ENCODE measurements at places on chromosomes 5 and 9. TPM values are rescaled to one million over a fixed set of nuclear protein-coding genes. Genes with fewer than 3 reads are reported as not detected.

SPATA31C1 gene
- total RNA-seq: not detected

OGN gene
- total RNA-seq: 0.33 TPM

FGF1 gene
- total RNA-seq: 4.0 TPM

PCDHGA3 gene
- 0.22 TPM for total RNA-seq

IFNA2 gene
- total RNA-seq: not detected

TPPP gene
- 0.25 TPM for total RNA-seq

SLC27A6 gene
- total RNA-seq: 2.2 TPM

Measured in uterine smooth muscle cell (primary cell).